ENCODE measurements at places on chromosomes 3 and 15. TPM values are rescaled to one million over a fixed set of nuclear protein-coding genes. Genes with fewer than 3 reads are reported as not detected.

LYZL4 gene
- total RNA-seq = not detected

CYP1A2 gene
- not detected for total RNA-seq

GOLGA8M gene
- total RNA-seq = 1.6 TPM

PRTG gene
- total RNA-seq = 3.5 TPM

PRSS50 gene
- total RNA-seq = not detected

WDR49 gene
- total RNA-seq = 0.54 TPM

ZMYND10 gene
- total RNA-seq = 0.68 TPM

ECE2 gene
- not detected for total RNA-seq

CASR gene
- total RNA-seq = not detected

GOLGA8F gene
- not detected for total RNA-seq

ZNF80 gene
- total RNA-seq = not detected

CIDEC gene
- not detected for total RNA-seq

OR5K2 gene
- total RNA-seq = not detected

TMEM212 gene
- not detected for total RNA-seq

PTH1R gene
- total RNA-seq = not detected

HRH1 gene
- total RNA-seq = 14.8 TPM

GPR62 gene
- total RNA-seq = not detected

PRR23E gene
- not detected for total RNA-seq

Data from MCF 10A (cell line).